Lower lobe of right lung (tissue), 2 donors: ENCODE measurements at places on chromosomes 11 and 22. TPM values are rescaled to one million over a fixed set of nuclear protein-coding genes. Genes with fewer than 3 reads are reported as not detected.

Gene OR2AG2
- total RNA-seq, result 0.09 TPM

GRCh38 chr22:23259916-23260644, 79.8 kb downstream of the BCR start:
- no peaks in the 10 kb centered on the region for H3K27me3 ChIP-seq
- H3K4me3 ChIP-seq, result no peak overlapping the region
- H3K27ac ChIP-seq, result no peak overlapping the region
- DNase-seq, result no peak
- peaks cover 65% of the 10 kb centered on the region for H3K36me3 ChIP-seq

- peak overlapping the region; percentile 94 for H3K27ac ChIP-seq
- peaks cover 8% of the 10 kb centered on the region for H3K36me3 ChIP-seq
- no peaks in the 10 kb centered on the region for H3K27me3 ChIP-seq
- peak overlapping the region; percentile 89 for H3K4me3 ChIP-seq
Measured at GRCh38 chr22:40857309-40857855, 434 bp downstream of the XPNPEP3 start.

Gene ENTHD1
- total RNA-seq, result not detected

DNA sequence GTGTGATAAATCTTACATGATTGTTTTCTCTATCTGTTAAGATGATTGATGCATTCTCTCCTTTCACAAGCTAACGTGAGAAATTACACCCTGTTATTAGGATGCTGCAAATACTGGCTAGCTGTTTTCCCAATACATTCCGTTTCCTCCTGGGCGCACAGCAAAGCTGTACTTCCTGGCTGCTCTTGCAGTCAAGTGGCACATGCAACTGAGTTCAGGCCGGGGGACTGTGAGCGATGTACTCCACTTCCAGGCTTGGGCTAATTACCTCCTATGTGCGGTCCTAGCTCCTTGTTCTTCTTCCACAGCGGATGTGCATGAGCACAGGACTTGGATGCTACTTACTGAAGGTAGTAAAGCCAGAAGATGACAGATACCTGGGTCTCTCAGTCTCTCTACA, 234.9 kb upstream of the SESN3 start:
- no peaks in the 10 kb centered on the region for H3K27me3 ChIP-seq
- no peaks in the 10 kb centered on the region for H3K4me1 ChIP-seq
- H3K27ac ChIP-seq, result no peak overlapping the region
- no peak for DNase-seq

Gene NOX4
- total RNA-seq, result 4.3 TPM

GRCh38 chr22:24059793-24060192, 48.7 kb downstream of the CABIN1 start:
- peaks cover 12% of the 10 kb centered on the region for H3K4me1 ChIP-seq
- no peaks in the 10 kb centered on the region for H3K27me3 ChIP-seq
- H3K36me3 ChIP-seq, result peaks cover 92% of the 10 kb centered on the region

Gene NDUFC2
- 130 TPM for total RNA-seq

GRCh38 chr11:68665436-68665835, 18.9 kb upstream of the GAL start:
- H3K4me1 ChIP-seq, result no peaks in the 10 kb centered on the region
- H3K36me3 ChIP-seq, result no peaks in the 10 kb centered on the region
- H3K27me3 ChIP-seq, result peaks cover 28% of the 10 kb centered on the region
- DNase-seq, result peak; percentile 41

Gene OR8G5
- total RNA-seq, result 0.35 TPM

- H3K27ac ChIP-seq, result peak within 1 kb of the TSS; percentile 93
- peaks cover 63% of the 10 kb centered on the region for H3K4me1 ChIP-seq
- peaks cover 40% of the 10 kb centered on the region for H3K36me3 ChIP-seq
- DNase-seq, result peak; percentile 91
Measured at GRCh38 chr11:68038718-68039525, at the start of gene TCIRG1. TSS of gene TCIRG1 (plus strand) at chr11:68039025. CDS start at chr11:68041272, 2,247 bp downstream.

DNA sequence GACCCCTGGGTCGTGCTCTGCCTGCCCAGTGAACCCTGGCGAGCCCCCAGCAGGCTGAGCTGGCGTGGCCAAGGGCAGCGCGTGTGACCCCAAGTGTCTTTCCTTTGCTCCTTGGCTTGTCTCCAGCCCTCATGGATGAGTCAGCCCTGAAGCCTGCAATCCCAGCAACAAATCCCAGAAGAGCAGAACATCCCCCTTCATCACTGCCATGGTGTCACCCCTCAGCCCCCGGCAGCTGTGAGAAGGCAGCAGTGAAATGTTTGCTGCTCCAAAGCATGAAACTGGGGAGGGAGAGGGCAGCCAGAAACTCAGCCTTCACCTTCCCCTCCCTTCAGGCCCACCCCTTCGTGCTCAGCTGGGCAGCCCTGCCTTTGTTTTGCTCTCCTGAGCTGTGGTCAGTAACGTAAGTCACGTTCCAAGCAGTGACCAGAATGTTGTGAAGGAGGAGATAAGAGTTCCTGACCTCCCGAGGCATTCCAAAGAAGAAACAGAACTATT, 29.8 kb downstream of the ADAMTS15 start:
- peaks cover 37% of the 10 kb centered on the region for H3K4me1 ChIP-seq
- H3K27me3 ChIP-seq, result no peaks in the 10 kb centered on the region
- DNase-seq, result no peak
- H3K4me3 ChIP-seq, result no peak overlapping the region
- peak overlapping the region; percentile 69 for H3K27ac ChIP-seq
- peaks cover 12% of the 10 kb centered on the region for H3K36me3 ChIP-seq

- no peaks in the 10 kb centered on the region for H3K27me3 ChIP-seq
- peaks cover 83% of the 10 kb centered on the region for H3K4me1 ChIP-seq
- peak; percentile 79 for DNase-seq
- H3K4me3 ChIP-seq, result no peak overlapping the region
- peaks cover 18% of the 10 kb centered on the region for H3K36me3 ChIP-seq
Measured at GRCh38 chr11:63866211-63866610, 27.3 kb downstream of the MARK2 start.

DNA sequence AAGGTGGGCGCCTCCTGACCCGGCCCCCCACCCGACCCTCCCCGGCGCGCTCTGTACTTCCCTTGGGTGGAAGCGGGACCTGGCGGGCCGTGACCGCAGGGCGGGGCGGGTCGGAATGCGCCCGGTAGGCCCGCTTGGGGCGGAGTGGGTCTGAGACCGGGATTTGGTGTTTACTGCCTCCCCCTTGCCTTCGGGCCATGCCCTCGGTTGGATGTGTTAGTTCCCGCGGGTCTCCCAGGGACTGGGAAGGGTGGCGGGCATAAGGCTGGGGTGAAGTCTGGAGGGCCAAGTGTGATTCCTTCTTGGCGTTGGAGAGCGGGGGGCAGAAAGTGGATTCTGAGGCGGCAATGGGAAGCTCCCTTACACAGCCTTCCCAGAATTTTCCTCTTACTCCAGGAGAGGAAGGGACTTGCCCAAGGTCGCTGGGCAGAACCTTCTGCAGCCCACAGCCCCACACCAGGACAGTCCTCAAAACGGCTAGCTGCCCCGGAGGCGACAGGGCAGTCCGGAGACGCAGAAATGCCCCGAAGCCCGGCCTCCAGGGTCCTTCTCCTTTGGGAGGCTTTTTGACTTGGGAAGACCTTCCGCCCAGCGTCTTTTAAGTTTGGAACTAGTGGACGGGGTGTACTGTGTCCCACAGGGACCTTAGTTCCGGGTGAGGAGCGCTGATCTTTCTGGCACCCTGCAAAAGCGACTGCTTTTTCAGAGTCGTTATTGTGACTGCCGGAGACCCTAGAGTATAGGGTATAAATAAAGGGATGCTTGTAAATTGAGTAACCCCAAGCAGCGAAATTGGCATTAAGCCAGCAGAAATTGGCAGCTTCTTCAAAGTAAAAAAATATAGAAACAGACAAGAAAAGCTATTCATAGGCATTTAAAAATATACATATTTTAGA, 647 bp downstream of the SWAP70 start:
- H3K27ac ChIP-seq, result peak overlapping the region; percentile 96
- no peaks in the 10 kb centered on the region for H3K27me3 ChIP-seq
- peaks cover 30% of the 10 kb centered on the region for H3K4me1 ChIP-seq
- H3K4me3 ChIP-seq, result peak overlapping the region; percentile 92
- no peaks in the 10 kb centered on the region for H3K36me3 ChIP-seq
- DNase-seq, result peak; percentile 74

- H3K27ac ChIP-seq, result no peak overlapping the region
- DNase-seq, result no peak
- no peaks in the 10 kb centered on the region for H3K4me1 ChIP-seq
Measured at GRCh38 chr11:45411228-45411946, 125.2 kb upstream of the SYT13 start.

GRCh38 chr11:91804042-91804441, 420.6 kb upstream of the FAT3 start:
- H3K27ac ChIP-seq, result no peak overlapping the region
- no peaks in the 10 kb centered on the region for H3K36me3 ChIP-seq
- H3K4me1 ChIP-seq, result no peaks in the 10 kb centered on the region
- no peaks in the 10 kb centered on the region for H3K27me3 ChIP-seq
